ENCODE measurements at places on chromosomes 6 and 20.

DNA sequence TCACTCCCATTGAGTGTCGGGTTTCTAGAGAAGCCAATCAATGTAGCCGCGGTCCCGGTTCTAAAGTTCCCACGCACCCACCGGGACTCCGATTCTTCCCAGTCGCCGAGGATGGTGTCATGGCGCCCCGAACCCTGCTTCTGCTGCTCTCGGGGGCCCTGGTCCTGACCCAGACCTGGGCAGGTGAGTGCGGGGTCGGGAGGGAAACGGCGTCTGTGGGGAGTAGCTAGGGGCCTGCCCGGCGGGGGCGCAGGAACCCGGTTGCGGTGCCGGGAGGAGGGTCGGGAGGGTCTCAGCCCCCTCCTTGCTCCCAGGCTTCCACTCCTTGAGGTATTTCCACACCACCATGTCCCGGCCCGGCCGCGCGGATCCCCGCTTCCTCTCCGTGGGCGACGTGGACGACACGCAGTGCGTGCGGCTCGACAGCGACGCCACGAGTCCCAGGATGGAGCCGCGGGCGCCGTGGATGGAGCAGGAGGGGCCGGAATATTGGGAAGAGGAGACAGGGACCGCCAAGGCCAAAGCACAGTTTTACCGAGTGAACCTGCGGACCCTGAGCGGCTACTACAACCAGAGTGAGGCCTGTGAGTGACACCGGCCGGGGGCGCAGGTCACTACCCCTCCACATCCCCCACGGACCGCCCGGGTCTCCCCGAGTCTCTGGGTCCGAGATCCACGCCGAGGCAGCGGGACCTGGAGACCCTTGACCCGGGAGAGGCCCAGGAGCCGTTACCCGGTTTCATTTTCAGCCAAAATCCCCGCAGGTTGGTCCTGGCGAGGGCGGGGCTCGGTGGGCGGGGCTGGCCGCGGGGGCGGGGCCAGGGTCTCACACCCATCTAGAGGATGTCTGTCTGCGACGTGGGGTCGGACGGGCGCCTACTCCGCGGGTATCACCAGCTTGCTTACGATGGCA, 35.2 kb upstream of the HLA-G start:
- peak; percentile 77 for DNase-seq

DNA sequence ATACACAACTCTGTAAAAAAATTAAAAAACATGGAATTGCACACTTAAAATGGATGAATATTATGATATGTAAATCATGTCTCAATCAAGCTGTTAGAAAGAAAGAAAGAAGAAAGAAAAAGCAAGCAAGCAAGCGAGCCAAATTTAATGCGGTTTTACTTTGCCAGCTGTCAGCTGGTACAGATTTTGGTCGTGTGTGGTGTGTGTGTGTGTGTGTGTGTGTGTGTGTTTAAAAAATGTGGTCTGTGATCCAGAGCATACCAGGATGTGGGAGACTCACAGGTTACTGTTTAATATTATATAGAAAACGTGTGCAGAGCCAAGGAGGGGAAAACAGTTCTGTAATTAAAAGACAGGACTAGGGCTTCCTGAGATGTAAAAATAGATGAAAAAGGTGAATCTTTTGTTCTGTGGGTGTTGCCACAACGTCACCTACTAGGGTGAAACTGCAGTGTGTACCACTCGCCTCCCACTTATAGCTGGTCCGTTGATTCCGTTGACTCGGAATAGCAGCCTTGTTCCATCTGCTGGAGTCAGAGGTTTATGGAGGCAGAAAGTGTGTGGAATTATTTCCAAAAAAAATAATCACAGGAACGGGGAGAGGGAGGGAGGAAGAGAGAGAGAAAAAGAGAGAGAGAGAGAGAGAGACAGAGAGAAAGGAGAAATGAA, 197.7 kb downstream of the BCAS1 start:
- DNase-seq: no peak

DNA sequence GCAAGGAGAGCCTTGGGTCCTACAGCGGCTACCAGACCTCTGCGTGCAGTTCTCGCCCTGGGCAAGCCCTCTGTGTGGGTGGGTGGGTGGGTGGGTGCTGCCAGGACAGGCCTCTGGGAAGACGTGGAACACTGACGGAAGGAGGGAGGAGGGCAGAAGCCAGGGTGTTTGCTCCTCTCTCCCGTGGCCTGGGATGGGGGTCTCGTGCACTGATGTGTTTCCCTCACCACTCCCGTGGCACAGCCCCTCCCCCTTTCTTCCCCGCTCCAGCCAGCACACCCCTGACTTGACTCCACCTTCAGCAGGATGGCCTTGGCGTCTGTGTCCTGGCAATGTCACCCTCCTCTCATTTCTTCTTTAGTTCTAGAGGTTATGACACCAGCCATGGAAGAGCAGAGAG, 130.0 kb downstream of the CDH26 start:
- DNase-seq: no peak

DNA sequence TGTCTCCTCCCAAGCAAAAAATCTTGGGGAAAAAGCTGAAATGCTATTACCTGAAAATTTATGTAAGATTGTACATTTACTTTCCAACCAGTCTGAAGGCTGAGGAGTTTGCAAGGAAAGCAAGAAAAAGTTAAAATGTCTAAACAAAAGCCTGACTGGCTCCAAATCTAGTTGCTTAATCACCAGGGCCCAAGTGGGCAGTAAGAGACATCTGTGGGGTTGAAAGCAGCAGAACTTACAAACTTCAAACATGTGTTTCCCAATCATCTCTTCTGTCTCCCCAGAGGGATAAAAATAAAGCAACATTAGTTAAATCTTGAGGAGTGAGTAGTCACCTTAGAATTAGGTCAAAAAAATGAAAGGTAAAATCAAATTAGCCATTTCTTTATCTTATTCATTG, 98.6 kb downstream of the OGFRL1 start:
- peak; percentile 35 for DNase-seq
